ENCODE measurements at places on chromosomes 5 and 9.

- no peak for DNase-seq
Measured at GRCh38 chr9:113480612-113481011, 17.1 kb downstream of the RGS3 start.

GRCh38 chr5:76697670-76698069, 18.3 kb upstream of the F2R start:
- no peak for DNase-seq

- DNase-seq, result no peak
Measured at GRCh38 chr5:138370537-138370936, 18.1 kb downstream of the KDM3B start.

DNA sequence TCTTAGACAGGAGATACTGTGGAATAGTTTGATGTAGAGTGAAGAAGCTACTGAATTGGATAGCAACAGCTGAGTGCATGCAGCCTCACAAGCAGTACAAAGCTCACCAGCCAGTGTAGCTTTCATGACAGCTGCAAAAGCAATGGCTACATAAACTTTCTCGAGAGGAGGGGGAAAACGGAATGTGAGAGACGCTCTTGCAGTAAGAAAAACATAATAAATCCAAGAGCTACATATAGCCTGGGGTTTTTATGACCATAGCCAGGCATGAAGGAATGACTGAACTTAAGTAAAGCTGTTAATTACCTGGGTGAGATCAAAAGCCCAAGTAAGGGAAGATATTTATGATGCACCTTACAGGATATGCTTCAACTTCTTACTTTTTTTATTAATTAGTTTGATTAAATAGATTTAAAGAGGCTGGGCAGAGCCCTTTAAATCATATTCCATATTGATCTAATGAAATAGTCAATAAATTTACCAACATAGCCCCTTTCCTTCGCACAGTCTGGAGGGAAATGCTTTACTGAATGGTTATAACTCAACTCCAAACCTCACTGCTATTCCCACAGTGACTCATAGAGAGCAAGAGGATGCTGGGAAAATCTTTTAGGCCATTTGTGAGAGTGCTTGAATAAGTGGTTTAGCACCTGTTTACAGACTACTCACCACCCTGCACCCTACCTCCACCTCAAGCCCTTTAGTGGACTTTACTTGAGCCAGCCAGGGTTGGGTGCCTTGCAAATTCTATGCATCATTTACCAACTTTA, 407.2 kb upstream of the CLINT1 start:
- DNase-seq, result no peak

Measured in activated CD8-positive, alpha-beta memory T cell treated with anti-CD3 and anti-CD28 coated beads for 1 hour (primary cell).